ENCODE measurements at places on chromosomes 7 and 10.
A peak's percentile ranks its signal among the peaks of the same experiment; 100 is the strongest.

DNA sequence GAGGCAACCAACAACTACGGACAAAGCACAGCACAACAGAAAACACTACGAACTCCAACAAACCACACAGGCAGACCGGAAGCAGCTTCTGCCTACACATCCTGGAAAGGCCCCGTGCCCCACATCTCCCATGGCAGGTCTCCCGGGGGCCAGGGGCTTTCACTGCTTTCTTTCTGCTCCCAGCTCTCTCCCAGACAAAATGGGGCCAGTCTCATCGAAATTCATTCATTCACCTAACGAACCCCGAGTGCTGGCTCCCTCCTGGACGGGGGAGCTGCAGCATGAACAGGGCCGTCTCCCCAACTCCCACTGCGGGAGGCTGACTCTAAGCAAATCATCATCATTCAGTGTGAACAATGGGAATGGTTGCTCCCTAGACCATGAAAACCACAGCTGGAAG is 47.6 kb upstream of the NANOS1 start:
- no peak for DNase-seq

- DNase-seq: no peak
These were observed 716.2 kb upstream of the PHF14 start for GRCh38 chr7:10257438-10257837.

GRCh38 chr10:48343921-48344598 is 37.6 kb downstream of the MAPK8 start:
- no peak for DNase-seq

- no peak for DNase-seq
These were observed 24.2 kb upstream of the PRKAG2 start for GRCh38 chr7:151900986-151901621.

- DNase-seq: no peak
These were observed 24.8 kb downstream of the JCAD start for GRCh38 chr10:30034433-30035137.

DNA sequence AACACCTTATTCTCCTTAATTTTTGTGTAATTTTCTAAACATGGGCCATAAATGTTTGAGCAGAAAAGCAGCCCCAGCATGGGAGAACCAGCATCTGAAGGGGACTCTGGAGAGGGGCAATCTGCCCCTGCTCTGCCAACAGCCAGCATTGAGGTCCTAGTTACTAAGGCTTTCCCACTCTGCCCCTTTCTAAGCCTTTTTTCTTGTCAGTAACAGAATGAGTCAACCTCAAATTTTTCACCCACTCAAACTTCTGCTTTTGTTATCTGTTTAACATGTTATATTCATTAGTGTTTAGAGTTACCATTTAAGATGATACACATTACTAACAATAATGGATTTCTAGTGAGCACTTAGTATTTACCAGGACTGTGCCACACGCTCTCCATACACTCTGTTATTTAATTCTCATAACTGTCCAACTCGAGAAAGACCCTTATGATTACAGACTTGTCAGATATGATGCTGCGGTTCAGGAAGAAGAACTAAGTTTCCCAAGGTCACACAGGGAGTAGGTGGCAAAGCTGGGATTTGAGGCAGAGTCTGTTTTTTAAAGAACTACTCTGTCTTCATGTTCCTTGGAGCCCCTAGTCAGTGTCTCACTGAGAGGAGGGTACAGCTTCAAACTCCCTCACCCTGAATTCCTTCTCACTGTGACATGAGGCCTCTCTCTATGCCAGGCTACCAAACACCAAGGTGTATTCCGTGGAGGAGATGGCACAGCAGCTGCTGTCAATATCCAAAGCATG is 19.9 kb upstream of the GPAM start:
- DNase-seq: no peak

- no peak for DNase-seq
These were observed 107.7 kb upstream of the TMEM168 start for GRCh38 chr7:112897839-112898431.

GRCh38 chr10:128022261-128023196 is 103.7 kb downstream of the MKI67 start:
- no peak for DNase-seq

DNA sequence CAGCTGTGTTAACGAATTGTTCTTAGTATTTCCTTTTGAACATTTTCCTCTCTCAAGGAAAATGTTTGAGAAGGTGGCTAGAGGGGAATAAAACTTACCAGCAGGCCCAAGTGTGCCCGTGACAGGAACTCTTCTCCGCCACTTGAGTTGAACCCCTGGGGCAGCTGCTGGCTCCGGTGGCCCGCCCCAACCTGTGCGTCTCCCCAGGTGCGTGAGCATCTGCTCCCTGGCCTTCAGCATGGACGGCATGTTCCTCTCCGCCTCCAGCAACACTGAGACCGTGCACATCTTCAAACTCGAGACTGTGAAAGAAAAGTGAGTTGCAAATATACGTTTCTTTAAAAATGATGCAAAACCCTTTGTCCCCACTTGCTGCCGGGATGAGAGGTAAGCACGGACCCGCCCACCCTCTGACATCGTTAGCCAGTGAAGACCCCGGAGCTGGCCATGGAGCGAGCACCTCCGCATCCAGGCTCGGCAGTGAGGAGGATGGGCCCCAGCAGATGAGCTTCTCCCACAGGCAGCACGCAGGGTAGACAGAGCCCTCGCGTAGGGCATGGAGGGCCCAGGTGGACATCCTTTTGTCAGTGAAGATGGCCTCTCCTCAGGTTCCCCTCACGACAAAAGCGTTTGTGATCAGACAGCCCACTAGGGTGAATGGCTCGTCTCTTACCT is 35.7 kb downstream of the WIPI2 start:
- DNase-seq: no peak

- no peak for DNase-seq
These were observed 469.2 kb downstream of the ADRA2A start for GRCh38 chr10:111545861-111546605.

DNA sequence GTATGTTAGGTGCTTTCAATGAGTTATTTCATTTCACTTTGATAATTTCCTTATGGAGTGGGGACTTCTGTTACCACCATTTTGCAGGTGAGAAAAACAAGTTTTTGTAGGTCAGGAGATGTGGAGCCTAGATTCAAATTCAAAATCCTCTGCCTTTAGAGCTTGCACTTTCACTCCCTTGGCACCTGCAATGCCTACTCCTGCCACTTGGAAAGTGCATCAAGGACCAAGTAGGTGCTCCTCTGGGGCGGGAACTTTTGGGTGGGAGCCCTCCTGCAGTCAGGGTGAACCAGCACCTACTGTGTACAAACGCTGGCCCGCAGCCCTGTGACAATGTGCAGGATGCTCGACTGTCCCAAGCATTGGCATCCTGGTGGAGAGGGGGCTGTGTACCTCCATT is 199.0 kb downstream of the EMX2 start:
- no peak for DNase-seq

GRCh38 chr7:8129318-8129659 is 132.7 kb downstream of the ICA1 start:
- no peak for DNase-seq

- DNase-seq: no peak
These were observed 474.6 kb upstream of the FZD8 start for GRCh38 chr10:36116731-36117130.

GRCh38 chr7:17027789-17028152 is 146.0 kb upstream of the AGR3 start:
- DNase-seq: no peak

DNA sequence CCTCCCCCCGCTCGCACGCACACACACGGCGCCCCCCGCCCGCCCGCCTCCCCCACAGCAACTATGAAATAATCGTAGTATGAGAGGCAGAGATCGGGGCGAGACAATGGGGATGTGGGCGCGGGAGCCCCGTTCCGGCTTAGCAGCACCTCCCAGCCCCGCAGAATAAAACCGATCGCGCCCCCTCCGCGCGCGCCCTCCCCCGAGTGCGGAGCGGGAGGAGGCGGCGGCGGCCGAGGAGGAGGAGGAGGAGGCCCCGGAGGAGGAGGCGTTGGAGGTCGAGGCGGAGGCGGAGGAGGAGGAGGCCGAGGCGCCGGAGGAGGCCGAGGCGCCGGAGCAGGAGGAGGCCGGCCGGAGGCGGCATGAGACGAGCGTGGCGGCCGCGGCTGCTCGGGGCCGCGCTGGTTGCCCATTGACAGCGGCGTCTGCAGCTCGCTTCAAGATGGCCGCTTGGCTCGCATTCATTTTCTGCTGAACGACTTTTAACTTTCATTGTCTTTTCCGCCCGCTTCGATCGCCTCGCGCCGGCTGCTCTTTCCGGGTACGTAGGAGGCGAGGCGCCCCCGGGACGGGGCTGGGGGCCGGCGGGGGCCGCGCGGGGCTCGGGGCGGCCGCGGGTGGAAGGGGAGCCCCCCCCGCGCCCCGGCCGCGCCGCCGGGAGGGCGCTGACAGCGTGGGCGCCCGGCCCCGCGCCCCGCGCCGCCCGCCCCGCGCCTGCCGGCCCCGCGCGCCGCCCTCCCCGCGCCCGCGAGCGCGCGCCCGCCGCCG is 441 bp downstream of the BMI1 start:
- DNase-seq: peak; percentile 57

GRCh38 chr10:115125505-115125904 is 32.3 kb downstream of the ATRNL1 start:
- no peak for DNase-seq

DNA sequence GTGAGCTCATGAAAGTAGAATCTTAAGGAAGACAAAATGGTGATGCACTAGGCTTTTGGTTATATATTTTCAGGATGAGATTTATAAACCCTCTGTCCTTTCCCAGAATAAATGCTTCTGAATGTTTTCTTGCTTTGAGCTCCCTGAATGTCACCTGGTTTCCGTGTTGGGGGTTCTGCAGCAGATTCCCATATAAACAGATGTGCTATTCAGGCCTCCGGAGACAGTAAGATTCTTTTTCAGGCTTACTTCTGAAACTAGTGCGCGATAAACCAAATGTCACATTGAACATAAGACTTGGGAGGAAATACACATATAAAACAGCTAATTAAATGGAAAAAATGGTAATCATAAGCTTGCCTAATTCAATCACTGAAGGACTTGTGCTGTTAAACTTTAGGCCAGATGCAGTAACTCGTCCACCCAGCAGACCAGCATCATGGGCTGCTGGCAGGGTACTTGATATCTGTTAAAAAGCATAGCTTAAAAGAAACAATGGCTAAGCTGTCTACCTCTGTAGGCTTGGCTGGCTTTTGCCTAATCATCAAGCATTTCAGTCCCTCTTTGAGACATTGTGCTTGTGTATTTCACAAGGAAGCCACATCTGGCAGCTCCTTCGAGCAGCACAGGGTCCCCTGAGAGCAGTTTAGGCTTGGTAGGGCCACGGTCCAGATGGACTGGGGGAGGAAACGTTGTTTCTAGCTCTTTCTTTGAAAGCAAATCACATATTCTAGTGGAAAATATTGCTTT is 281.2 kb upstream of the KIAA1217 start:
- no peak for DNase-seq

- DNase-seq: no peak
These were observed 177.1 kb downstream of the USP6NL start for GRCh38 chr10:11434324-11434723.

DNA sequence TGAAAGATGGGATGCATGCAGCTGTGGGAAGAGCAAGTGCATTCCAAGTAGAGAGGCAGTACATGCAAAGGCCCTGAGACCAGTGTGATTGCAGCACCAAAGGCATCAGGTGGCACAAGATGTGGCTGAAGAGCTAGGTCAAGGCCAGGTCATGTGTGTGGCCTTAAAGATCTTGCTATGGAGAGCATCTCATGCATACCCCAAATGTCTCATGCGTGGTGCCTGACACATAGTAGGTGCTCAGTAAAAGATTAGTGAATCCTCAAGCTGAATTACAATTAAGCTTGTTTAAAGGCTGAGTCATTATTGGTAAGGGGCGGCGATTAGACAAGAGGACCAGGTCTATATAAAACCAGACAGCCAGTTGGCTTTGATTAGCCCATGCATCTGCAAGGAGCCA is 336.6 kb downstream of the FGFR2 start:
- no peak for DNase-seq

DNA sequence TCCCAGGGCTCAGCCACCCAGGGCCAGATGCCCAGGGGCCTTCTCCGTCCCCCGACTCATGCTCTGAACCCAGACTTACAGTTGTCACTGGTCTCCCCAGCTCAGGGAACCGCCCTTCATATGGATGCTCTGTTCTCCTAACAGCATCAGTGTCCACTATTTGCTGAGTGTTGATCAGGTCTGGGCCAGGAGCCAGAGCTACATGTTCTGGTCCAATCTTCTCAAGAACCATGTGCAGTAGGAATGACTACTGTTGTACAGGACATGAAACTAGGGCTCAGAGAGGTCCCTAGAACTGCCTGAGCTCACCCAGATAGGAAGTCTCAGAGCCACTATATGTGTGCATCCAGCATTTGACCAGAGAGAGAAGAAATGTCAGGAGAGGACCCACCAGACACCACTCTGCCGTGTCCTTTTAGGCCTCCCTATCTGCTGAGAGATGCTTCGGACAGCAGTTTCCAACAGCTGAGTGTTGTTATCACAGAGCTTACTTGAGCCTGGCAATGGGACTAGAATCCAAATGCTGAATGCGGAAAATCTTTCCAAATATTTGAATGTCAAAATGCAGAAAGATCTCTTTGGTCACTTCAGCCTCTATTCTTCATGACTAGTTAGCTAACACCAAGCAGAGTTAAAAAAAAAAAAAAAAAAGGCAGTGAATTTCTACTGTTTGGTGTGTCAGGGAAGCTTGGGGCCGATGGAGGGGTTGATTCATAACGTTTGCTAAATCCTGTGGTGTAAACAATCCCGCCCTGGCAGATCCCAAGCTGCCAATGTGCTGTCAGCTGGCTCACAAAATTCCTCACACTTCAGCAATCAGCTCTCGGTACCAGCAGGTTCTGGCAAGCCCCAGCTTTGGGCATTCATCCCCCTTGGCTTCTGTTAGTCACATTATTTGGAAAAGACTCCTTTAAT is 246.1 kb downstream of the TNS3 start:
- no peak for DNase-seq

GRCh38 chr10:33295851-33296250 is 38.6 kb downstream of the NRP1 start:
- DNase-seq: no peak

- DNase-seq: no peak
These were observed 2.1 kb upstream of the RALA start for GRCh38 chr7:39621261-39621660.

GRCh38 chr7:140402178-140402835 is 1.6 kb upstream of the RAB19 start:
- DNase-seq: no peak

DNA sequence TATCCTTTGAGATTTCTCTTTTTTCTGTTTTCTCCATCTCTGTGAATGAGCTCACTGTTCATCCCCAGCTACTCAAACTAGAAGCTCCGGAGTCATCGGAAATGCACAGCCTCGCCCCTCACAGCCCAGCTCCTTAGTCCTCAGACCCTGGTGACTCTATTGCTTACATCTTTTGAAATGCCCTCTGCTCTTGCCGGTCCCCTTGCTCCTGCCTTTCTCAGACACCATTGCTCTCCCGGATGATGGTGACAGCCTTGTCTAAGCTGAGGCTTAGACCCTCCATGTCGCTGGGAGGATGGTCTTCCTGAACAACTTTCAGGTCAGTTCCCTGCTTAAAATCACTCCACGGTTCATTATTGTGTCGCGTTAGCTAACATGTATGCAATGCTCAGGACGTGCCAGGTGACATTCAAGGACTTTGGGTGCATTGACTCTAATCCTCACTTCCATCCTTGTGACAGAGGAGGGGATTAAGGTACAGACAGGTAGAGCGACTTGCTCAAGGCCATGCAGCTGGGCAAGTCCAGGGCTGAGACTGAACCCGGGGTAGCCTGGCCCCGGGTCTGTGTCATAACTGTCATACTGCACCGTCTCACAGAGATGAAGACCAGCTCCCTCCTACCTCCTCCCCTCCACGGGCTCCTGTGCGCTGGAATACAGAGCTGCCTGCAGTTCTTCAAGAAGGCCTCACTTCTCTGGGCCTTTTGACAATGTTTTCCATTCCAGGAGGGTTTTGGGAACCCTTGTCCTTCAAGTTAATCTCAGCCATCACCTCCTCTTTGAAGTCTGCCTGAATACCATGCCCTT is 4.3 kb upstream of the UCMA start:
- DNase-seq: no peak
